Hematopoietic multipotent progenitor cell treated with erythropoietin and hydrocortisone succinate and interleukin-3 and kit ligand, for 6 days (in vitro differentiated cells): ENCODE measurements at places on chromosomes 5 and 9.

DNA sequence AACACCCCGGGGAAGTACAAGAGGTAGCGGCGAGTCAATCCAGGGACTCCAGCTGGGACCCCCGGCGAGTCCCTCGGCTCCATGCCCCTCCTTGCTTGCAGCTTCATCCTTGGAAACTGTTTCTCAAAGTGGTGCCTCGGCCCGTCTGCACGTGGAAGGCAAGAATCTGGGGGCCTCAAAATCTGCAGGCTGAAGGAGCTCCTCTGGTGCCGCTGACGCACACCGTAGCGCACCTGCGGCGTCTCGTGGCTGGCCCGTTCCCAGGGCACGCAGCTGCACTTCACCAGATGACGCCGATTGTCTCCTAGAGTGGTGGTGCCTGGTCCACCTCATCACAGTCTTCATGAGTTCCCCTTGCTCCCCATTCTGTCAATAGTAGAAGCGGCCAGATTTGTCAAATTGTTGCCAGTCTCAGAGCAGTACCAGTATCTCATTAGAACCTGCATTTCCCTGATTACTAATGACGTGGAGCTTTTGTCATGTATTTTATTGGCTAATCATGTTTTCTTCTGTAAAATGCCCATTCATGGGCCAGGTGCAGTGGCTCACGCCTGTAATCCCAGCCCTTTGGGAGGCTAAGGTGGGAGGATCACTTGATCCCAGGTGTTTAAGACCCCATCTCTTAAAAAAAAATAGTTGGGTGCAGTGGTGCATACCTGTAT is 38.6 kb downstream of the GTF3C4 start:
- no peak for DNase-seq

- DNase-seq, result no peak
Observed at GRCh38 chr5:96093340-96093739, 131.7 kb upstream of the ELL2 start.

- DNase-seq, result no peak
Observed at GRCh38 chr5:139699351-139699750, 51.2 kb downstream of the CXXC5 start.

DNA sequence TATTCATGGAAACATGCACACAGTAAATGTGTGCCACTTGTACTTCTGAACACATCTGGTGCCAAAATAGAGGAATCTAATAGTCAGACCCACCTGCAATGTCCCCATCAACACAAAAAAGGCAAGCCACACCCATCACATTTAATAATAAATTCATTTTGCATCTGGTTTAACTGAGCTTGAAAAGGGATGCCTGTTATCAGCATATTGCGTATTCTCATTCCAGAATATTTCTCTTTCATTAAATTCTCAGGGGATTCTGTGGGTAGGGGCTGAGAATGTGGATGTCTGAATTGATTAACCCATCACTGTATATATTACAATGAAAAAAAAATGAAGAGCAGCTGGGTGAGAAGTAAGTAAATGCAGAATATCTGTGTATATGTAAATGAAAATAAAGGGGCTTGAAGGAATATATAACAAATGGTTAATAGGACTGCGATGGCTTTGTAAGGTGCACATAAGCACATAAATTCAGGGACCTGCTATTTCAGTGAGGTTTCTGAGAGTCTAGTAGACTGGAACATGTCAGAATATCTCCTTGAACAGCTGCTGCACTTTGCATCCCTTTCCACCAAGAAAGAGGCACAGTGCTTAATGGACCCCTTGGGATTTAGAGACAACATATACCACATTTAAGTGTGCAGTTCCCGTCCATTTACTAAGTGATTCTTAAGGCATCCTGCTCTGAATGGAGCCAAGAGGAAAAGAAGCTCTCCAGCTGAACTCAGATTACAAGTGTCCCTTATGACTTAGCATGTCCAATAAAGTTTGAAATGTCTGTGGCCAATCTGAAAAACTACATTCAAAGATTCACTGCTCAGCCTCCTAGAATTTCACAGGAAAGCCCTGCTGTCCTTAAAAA is 104.1 kb upstream of the NIPBL start:
- no peak for DNase-seq
